T-helper 17 cell (primary cell): ENCODE measurements at places on chromosomes 1 and 21.

GRCh38 chr21:27532076-27532475 lies 565.2 kb upstream of the ADAMTS5 start:
- DNase-seq: no peak

DNA sequence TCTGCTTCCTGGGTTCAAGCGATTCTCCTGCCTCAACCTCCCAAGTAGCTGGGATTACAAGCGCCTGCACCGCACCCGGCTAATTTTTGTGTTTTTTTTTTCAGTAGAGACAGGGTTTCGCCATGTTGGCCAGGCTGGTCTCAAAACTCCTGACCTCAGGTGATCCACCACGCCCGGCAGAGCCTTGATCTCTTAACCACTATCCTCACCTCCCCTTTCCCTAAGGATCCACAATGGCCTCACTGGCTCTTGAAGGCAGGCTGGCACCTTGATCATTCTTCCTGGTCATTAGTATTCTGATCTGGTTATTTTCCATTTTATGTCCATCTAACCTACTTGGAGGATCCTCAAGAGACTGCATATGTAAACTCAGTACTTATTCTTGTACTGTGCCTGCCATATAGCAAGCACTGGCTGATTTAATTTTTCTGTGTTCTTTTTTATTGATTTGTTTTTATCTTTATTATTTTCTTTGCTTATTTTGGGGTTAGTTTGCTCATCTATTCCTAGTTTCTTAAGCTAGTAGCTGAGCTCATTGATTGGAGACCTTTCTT lies 6.3 kb downstream of the RCC1 start:
- DNase-seq: no peak

DNA sequence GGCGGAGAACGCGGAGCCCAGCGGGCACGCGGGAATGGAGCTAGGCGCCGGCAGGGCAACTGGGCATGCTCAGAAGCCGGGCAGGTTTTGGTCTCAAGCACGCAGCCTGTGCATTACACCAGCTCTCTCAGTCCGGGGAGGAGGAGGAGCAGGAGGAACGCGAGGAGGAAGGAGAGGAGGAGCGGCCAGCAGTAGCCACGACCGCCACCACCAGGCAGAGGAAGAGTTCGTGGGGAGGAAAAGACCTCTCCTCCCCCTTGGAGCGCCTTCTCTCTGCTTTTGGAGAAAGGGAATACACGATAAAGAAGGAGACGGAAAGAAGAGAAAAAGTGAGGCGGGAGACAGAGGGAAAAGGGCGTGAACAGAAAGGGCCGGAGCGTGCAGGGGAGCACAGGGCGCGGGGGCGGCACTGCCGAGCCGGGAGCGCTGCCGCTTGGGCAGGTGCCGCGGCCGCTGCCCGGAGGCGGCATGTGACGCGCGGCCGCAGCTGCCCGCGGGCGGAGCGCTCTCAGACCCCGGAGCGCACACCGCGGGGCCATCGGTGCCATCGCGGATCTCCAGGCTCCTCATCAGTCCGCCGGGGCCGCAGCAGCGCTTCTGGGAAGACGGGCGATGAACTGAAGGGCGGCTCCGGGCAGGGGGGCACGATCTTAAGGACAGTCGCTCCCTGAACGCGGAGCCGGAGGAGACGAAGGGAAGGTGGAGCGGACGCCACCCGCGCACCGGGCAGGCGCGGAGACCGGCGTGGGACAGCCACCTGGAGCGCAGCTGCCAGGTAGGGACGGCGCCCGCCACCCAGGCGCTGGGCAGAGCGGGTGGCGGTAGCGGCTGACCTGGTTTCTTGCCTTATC lies at the start of gene CHRM3:
TSS of gene CHRM3 (plus strand) at position 116 of the 851 bp plus-strand sequence. CDS start 520,884 bp downstream, outside the sequence.
- no peak for DNase-seq

DNA sequence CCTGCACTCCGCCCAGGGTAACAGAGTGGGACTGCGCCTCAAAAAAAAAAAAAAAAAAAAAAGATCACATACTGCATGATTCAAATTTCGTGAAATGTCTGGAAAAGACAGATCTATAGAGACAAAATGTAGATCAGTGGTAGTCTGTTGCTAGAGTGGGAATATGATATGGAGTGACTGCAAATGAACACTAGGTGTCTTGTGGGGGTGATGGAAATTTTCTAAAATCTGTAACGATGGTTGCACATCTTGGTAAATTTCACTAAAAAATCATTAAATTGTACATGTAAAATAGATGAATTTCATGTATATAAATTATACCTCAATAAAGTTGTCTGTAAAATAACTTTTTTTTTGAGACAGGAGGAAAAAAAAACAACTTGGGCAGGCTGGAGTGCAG lies 5.5 kb downstream of the AIDA start:
- DNase-seq: no peak

GRCh38 chr1:190563230-190563629 lies 85.6 kb upstream of the BRINP3 start:
- no peak for DNase-seq

- no peak for DNase-seq
These were observed 876 bp upstream of the CHML start for GRCh38 chr1:241640867-241641622.

GRCh38 chr1:77831566-77831965 lies 52.1 kb downstream of the MIGA1 start:
- no peak for DNase-seq

DNA sequence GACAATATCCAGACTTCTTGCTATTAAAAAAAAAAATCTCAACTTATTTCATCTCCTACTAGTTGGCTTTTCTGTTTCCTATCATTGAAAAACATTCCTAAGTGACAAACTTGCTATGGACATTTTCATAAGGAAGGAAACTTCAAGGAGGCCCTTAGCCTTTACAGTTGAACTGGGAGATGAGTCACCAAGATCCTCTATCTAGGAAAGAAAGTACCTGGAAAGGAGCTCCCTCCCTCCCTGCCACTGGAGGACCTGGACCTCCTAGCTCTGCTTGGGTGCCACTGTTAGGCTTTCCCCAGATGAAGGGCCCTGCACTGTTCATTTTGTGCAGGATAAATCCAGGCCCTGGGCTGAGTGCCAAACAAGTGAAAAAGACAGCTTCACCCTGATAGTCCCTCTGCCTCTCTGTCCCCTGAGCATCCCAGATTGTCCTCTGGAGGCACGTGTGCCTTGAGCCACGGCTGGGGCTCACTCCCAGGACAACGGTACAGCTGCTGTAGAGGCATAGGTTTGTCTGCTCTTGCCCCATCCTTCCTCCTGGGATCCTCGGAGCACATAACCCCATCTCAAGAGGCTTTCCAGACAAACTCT lies 40.2 kb upstream of the SOX13 start:
- DNase-seq: no peak

DNA sequence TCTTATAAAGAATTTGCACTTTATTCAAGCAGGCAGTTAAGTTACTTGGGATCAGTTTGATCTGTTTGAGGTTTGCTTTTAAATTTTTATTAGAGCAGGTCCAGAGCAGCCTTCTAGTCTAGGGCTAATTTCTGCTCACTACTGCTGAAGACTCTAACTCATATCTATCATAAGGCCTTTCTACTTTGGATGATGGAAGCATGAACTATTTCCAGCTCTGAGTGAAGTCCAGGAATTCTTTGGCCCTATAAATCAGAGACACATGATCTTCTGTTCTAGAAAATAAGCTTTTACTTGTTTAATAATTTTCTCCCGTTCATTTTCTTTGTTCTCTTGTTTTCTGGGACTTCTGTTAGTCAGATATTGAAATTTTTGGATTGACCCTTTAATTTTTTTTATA lies 14.7 kb downstream of the NIBAN1 start:
- no peak for DNase-seq

DNA sequence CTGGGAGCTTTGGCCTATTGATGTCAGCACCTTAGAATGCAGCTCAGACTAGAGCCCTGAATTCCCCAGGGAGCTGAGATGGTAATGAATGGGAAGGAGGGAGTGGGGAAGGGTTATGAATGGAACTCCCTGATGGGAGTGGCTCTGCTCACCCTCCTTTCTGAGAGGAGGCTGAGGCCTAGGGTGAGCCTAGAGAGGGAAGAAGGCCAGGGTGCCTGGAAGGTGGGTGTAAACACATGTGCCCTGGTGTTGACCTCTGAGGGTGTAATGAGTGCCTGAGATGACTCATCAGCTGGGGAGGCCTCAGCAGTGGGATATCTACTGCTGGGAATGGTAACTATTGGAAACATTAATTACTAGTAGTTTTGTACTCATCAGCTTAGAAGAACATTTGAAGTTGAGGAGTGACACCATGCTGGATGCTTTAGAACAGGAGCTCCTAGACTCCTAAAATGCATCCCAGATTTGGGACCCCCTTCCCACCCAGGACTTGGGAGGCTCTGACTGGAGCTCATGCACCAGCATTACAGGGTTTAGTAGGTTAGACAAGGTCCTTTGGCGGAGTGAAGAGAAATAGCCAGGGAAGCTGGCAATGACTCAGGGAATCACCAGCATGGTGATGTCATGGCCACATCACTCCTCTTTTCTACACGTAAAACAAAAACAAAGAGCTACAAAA lies 16.0 kb upstream of the PIGV start:
- no peak for DNase-seq

GRCh38 chr1:15975358-15975804 lies 520 bp downstream of the ZBTB17 start:
- peak; percentile 67 for DNase-seq

GRCh38 chr1:40383488-40384412 lies 10.2 kb downstream of the SMAP2 start:
- DNase-seq: no peak

DNA sequence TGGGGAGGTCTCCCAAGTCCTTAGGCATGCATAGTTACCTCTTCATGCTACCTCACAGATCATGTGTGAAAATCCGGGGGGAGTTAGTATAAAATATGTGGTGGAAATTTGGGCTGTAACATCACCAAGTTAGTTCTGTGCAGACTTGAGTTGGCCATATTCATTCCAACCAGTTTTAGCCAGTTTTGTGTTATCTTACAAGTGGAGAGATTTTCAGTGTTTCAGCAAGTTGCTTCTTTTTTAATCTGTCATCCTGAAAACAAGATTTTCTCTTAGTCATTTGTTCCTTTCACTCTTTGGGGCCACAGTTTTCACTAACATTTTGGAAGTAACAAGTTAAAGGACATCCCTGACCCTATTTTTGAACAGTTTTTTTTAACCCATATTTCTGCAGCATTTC lies 11.3 kb downstream of the SLC25A24 start:
- DNase-seq: no peak

GRCh38 chr1:28882009-28882628 lies 32.2 kb upstream of the EPB41 start:
- DNase-seq: peak; percentile 68

DNA sequence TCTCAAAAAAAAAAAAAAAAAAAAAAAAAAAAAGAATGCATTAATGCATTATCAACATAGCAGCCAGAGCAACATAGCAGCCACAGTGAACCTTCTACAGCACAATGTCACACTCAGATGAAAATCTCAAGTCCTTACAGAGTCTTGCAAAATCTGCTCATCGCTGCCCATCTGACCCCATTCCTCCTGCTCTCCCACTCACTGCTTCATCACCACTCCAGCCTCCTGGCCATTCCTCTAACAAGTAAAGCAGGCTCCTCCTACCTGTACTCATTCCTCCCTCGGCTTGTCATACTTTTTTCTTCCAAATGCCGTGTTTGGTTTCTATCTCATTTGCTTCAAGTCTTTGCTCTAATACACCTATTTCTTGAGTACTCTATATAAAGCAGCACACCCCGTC lies 29.5 kb downstream of the BRINP2 start:
- DNase-seq: no peak

DNA sequence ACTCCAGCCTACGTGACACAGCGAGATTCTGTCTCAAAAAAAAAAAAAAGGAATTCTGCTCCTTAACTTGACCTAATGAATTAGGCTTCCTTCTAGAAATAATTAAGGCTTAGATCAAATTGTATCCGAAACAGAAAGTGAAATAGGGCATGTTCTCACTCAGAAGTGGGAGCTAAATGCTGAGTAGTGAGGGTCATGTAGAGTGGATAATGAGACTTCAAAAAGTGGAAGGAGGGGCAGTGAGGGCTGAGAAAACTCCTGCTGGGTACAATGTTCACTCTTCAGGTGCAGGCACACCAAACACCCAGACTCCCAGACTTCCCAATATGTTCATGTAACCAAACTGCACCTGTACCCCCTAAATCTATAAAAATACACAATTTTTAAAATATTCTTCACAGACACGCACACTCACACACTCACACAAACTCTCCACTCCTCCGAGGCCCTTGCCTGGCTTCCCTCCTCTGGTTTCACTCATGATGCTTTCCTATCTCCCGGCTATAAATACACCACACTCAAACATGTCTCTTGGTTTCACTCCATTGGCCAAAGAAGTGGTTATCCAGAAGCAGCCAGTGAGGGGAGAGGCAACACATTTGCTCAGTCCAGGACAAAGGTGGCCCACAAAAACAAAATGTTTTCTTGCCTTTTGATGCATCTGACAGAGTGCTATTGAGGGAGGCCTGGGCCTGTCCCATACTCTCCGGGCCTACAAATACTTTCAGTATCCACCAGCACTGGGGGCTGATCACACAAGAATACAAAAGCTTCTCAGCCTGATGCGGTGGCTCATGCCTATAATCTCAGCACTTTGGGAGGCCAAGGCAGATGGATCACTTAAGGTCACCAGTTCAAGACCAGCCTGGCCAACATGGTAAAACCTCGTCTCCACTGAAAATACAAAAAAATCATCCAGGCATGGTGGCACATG lies 249.2 kb downstream of the TOMM20 start:
- no peak for DNase-seq

DNA sequence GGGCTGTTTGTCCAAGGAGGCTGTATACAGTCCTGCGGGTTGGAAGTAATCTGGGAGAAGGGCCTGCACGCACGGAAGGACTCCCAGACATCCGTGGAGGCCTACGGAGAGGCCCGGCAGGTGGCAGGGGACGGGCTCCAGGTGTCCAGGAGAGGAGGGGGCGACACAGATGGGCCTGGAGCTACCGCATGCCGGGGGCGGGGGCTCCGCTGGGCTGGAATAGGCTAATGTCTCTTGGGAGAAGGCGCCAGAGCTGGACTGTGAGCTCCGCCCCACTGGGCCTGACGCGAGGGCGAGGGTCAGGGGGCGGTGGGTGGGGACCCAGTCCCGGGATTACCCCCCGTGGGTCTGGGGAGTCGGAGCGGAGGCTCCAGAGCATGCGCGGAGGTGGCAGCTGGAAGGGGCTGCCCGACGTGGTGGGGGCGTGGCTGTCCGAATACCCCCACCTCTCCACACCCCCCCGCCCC lies 659 bp downstream of the AGO1 start:
- peak; percentile 61 for DNase-seq

DNA sequence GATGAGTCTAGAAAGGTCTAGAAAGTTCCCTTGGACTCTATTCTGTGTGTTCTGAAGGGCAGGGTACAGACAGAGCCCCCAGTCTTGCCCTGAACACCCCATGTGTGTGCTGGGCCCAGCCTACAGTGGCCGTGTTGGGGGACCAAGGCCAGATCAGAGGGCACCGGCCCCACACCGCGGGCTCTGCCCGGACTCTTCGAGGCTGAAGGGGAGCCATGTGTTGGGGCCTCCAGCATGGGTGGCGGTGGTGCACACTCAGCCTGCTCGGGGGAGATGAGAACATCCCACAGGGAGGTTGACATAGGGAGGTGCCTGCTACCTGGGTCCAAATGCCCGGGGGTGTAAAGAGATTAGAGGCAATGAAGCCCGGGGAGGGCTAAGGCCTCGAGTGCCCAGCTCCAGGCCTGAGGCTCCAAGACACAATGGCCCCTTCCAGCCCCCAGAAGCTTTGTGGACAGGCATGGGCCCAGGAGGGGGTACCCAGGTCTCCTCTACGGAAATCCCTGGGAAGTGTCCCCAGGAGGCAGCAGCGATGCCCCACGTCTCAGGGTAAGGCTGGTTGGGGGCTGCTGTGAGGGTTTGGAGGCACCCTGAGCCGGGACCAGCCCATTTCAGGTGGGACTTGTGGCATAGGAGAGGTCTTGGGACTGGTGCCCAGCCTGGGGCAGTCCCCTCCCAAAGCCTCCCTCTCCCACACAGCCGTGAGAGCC lies 12.1 kb downstream of the ARHGEF16 start:
- DNase-seq: no peak

GRCh38 chr1:183394435-183394834 lies 23.7 kb downstream of the NMNAT2 start:
- no peak for DNase-seq
